Right renal cortex interstitium (tissue), 3 donors: ENCODE measurements at places on chromosomes 12 and 14. TPM values are rescaled to one million over a fixed set of nuclear protein-coding genes. Genes with fewer than 3 reads are reported as not detected.

GRCh38 chr12:62801796-62802195 lies 133.2 kb downstream of the PPM1H start:
- no peak for DNase-seq

GRCh38 chr12:27014859-27015729 lies 910 bp upstream of the TM7SF3 start:
- no peak for DNase-seq

DNA sequence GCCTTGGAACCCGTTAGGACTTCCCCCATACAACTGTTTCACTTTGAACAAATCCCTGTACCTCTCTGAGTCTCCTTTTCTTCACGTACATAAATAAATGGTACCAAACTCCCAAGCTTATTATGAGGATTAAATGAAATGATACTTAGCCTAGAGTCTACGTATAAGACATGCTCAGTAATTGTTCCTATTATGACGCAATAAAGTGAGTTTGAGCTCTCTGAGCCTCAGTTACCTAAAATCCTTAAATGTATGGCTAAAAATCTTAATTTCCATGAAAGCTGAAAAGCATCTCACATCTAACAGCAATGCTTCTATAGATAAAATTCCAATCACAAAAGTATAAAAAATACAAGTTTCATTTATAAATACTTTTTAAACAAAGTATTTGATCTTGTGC lies 117.9 kb upstream of the TMEM233 start:
- no peak for DNase-seq

DNA sequence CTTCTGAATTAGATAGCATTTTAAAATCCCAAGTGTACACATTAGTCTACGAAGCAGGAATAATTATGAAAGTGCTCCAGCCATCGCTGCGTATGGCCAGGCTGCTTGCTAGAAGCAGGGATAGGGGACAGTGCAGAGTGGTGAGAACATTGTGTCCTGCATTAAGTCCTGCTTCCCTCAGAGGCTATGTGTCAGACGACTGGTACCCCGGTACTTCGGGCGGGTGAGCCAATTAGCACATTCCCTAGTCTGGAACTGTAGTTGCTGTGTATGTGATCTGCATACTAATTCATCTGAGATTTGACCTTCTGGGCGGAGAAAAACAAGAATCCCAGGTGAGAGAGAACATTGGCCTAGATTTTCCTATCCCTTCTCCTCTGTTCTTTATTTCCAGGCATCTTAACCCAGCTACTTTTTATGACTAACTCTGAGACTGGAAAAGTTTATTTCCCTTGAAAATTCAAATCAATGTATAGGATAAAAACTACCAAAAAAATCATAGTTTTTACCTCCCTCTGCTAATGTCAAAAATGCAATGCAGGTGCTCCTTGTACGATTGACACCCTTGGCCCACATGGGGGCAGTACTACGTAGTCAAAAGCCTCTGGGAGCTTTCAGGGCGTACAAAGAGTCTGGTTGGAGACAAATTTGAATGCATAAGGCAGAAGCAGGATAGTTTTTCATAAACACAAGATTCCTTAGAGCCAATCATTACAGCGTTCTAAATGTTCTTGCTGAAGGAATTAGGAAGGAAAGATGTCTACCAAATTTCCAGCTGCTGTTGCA lies 764.3 kb downstream of the NOVA1 start:
- no peak for DNase-seq

GRCh38 chr14:86179980-86180379 lies 650.0 kb downstream of the FLRT2 start:
- no peak for DNase-seq

GRCh38 chr12:26691234-26691970 lies 141.6 kb downstream of the ITPR2 start:
- DNase-seq = no peak

DNA sequence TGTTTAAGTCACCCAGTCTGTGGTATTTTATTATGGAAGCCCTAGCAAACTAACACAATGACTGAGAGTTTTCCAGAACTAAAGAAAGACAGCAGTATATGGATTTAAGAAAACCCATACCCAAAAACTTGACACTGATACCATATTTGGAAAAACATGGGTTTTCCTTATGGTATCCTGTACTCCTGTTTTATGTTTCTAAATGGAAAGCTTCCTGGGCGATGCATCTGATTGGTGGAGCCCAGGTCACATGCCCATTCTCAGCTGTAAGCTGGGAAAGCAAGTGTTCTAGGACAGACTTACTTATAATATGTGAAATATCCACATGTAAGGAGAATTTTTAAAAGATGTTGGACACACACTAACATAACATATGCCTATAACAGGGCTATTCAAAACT lies 4.5 kb upstream of the RNASE4 start:
- no peak for DNase-seq

- no peak for DNase-seq
Observed at GRCh38 chr12:14169281-14169680, 187.9 kb upstream of the GRIN2B start.

DNA sequence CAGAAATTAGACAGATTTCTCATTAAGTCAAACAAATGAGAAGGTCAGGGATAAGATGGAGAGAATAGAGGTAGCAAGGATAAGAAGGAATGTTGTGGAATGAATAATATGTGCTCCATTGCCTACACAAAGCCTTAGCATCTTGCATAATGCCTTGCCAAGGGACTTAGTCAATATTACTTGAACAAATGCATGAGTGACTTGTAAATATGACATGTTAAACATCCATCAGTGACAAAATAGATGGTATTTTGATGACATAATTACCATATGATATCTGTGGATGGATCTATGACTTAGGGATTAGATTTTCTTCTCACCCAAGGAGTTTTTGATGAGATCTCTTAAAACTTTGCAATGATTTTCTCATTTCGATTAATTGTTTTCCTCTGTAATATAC lies 194.1 kb upstream of the RASSF8 start:
- no peak for DNase-seq

- DNase-seq = no peak
Observed at GRCh38 chr12:112097641-112098040, 10.9 kb downstream of the NAA25 start.

GRCh38 chr14:32102152-32102787 lies 25.2 kb downstream of the ARHGAP5 start:
- no peak for DNase-seq

DNA sequence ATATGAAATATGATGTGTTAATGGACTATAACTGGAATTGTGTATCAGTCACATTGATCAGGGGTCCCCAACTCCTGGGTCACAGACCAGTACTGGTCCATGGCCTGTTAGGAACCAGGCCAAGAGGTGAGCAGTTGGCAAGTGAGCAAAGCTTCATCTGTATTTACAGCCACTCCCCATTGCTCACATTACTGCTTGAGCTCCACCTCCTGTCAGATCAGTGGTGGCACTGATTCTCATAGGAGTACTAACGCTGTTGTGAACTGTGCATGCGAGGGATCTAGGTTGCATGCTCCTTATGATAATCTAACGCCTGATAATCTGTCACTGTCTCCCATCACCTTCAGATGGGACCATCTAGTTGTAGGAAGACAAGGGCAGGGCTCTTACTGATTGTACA lies 72.3 kb downstream of the CDK17 start:
- DNase-seq = no peak

DNA sequence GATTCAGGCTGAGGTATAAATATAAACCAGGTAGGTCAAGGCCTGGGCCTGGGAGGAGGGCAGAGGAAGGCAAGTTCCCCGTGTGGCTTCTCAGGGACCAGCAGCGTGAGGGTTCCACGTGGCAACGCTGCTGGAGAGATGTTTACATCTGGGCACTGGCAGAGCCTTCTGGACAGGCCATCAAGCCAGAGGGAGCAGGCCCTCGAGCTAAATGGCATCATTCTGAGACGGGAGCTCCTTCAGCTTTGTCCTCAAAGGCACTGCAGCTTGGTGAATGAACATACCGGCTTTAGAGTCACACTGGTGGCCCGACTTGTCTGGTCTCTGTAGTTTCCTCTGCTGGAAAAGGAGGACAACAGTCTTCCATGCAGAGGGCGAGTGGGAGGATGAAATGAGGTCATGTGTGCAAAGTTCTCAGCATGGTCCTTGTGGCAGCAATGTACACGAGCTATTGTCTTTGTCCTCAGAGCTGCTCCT lies 231.3 kb downstream of the ZFP36L1 start:
- no peak for DNase-seq

DNA sequence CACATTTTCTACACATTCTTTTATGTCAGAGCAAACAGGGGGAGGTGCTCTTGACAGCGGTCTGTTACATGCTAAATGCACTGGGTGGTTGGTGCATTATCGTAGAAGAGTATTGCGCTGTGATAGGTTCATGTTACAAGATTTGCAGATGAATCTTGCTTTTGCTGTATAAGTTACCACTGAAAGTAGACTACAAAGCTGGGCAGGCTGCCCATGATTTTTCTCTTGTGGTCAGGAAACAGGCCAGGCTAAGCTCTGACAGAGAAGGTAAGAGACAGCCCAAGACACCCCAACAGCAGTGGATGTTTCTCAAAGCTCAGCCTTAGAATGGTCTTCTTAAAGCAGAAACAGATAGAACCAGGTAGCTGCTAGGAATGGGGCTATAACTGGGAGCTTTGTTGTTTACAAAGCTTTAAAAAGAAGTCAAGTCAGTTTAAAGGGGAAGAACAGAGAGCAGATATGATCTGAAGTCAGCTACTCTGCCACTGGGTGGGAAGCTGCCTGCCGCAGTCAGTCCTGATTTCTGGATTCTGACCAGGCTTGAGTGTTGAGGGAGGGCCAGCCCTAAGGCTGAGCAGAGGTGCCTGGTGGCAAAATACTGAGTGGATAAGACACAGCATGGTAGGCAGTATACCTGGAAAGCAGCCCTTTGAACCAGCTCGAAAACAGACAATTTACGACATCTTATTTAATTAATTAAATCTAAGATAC lies 9.4 kb downstream of the KCNA1 start:
- no peak for DNase-seq

DNA sequence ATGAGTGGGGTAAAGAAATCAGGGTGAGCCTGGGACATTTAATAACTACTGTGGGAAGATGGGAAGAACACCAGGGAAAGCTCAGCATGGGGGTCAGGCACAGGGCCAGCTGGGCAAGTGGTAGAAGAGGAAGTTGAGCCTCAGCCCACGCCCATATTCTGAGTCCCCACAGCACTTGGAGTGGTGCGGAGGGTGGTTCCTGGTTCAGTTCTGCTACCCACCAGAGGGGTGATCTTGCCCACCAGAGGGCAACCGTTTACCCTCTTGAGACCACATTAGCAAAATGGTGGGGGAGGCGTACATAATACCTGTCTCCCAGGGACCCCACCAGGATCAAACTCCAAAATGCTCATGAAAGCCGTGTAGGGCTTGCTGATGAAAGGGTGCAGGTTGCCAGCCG lies 16.8 kb upstream of the ANKRD33 start:
- no peak for DNase-seq

DNA sequence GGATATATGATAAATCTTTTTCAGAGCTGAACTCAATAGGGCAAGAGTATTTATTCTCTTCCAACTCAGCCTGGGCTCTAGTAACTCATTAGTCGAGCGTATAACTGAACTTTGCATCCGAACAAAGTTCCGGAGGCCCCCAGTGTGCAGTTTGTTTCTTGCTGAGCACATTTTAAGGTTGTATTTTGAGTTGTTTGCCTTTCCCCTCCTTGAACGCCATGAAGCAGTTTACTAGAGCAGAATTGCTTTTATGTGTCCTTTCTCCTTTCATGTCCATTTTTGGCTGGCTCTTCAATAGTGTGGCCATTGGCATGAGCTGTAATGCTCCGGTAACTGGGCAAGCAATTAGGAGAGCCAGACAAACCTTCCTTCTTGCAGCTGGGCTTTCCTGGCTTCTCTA lies 105.3 kb downstream of the WIF1 start:
- no peak for DNase-seq

GRCh38 chr14:33516898-33517436 lies 433.9 kb downstream of the EGLN3 start:
- no peak for DNase-seq

DNA sequence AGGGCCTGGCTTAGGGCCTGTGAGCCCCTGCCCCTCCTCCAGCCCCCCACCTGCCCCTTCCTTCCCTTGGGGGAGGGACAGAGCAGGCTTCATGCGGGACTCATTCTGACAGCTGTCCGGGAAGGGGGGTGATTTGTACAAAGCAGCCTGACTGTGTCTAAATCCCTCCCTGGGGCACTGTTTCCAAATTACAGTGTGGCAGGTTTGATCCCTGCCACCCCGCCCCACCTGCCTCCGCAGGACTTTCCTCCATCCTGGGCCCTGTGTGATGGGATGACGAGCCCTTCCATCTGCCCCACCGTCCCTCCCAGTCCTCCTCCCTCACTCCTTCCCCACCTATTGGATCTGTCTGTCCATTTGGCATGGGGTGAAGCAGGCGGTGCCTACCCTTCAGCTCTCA lies 363.9 kb downstream of the BCL11B start:
- DNase-seq = no peak

DNA sequence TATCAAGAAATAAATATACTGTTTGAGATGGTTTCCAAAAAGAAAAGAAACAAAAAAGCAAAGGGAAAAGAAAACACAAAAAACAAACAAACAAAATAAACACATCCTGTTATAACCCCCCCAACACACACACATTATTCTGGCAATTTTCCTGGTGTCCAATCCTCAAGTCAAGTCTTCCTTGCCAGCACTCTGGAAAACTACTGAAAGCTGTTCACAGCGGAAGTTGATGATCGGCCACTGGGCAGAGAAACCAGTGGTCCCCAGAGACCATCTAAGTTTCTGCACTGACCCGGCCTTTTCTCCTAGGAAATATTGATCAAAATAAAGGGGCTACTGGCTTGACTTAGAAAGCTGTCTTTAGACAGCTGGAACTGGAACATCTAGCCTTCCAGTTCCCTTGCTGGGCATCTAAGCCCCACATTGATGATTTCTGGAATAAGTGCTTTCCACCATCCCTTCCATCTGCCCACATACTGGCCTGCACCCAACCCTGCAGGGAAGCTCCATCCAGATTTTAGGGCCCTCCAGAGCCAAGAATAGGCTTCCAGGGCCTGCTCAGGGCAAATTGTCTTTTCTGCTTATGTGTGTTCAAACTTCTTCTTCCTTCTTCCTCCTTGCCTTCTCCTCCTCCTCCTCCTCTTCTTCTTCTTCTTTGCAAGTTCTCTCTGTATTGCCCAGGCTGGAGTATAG lies 11.6 kb upstream of the PPP1CC start:
- DNase-seq = no peak

DNA sequence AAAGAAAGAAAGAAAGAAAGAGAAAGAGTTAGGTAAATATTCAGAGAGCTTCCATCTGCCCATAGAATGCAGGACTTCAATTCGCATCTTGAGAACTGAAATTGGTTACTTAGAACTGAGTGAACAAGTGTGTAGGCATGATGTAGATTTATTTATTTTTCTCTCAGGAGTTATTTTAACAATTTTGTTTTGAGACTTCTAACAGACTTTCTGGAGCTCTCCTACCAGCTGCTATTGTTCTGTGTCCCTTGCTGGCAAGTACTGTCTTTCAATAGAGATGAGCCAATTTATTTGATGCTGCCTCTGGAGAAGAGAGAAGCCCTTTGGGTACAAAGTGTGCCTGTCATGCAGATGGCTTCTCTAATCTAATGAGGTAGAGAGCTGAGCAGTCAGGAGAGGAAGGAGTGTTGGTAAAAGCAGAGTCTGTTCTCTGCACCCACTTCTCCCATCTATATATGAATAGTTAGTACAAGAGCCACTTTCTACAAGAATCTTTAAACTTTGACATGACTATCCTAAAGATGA lies 67.0 kb downstream of the SYT1 start:
- DNase-seq = no peak

The CELA1 gene
- polyA plus RNA-seq = not detected

The AGAP2 gene
- polyA plus RNA-seq = 1.2 TPM

The CPNE6 gene
- polyA plus RNA-seq = not detected

The CRIP1 gene
- 28.8 TPM for polyA plus RNA-seq

The COCH gene
- 4.8 TPM for polyA plus RNA-seq

The BDKRB2 gene
- polyA plus RNA-seq = 4.2 TPM

The CLEC14A gene
- polyA plus RNA-seq = 16.0 TPM

The P2RX2 gene
- 1.3 TPM for polyA plus RNA-seq
